ENCODE measurements at places on chromosomes 2 and 18.

DNA sequence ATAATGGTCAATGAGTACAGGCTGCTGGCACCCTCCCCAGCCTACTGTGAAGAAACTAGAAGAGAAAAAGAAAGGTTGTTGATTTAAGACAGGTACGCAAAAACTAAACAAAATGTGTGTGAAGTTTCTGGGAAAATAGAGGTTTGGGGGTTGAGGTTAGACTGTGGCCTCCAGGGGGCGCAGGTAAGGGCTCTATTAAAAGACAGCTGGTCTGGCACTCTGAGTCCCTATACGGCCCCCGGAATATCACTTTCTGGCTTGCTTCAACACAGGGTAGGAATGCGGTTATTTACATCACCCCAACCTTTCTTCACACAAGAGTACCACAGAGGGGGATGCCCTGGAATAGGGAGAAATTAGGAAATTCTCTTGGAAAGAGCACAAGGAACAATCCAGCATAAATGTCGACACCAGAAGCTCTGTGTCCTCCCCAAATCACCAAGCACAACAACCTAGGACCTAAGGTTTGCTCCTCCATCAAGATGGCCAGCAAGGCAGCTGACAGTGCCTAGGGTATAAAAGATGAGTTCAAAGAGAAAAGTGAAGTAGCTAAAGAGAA is 480.8 kb upstream of the KLHL29 start:
- DNase-seq: peak; percentile 12

DNA sequence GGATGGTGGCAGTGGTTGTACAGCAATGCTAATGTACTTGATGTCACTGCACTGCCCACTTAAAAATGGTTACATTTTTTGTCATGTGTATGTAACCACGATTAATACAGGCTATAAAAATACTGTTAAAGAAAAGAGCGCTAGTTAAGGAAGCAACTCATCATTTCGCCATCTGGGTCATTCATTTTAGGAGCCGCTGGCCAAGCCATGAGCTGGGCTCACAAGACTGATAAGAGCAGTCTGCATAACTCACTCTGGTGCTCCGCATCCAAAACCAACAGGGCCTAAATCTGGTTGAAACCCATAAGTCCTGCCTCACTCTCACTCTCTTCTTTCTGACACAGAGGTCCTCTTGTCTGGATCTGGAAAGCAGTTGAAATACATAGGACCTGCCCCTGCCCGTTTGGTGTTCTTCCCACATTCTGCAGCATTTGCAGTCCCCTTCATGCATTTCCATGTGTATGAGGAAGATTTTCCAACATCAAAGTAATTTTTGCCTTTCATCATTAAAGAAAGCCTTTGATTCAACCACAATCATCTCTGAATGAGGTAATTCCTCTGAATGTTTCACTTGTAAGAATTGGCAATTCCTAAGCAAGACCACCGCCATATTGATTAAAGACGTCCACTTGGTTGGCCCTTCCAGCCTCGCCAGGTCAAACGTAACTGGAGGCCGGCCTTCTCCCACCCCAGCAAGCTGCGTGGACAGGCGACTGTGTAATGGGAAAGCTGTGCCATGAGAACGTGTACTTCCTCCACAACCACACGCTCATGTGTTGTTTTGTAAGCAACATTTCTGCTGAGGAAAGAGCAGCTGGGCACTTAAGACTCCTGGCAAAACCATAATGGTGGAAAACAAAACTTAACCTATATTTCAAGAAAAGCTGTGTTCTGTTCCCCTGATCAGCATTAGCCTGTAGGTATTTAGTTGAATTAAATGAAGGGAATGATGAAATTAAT is 112.2 kb downstream of the VAPA start:
- no peak for DNase-seq

- DNase-seq: peak; percentile 48
Measured at GRCh38 chr2:157443795-157444640, at the start of gene CYTIP. CYTIP (minus strand) TSS chr2:157444089; CDS start chr2:157444020, 69 bp downstream.

GRCh38 chr2:196640031-196640548 is 575 bp downstream of the CCDC150 start:
- DNase-seq: peak; percentile 9

DNA sequence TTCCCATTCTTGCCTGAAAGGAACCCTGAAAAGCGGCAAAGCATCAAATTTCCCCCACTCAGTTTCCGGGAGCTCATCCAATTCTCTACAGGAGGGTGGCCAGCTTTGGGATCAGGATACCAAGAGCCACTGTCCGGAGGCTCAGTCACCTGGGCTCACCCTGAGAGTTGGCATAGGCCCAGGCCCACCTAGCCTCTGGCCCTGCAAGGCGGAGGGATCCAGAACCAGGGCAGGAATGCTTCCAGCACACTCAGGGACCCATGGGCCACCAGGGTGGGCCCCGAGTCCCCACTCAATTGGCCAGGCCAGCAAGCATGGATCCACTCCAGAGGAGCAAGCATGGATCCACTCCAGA is 432.9 kb upstream of the MYT1L start:
- no peak for DNase-seq

GRCh38 chr2:25794544-25795276 is 83.6 kb downstream of the ASXL2 start:
- DNase-seq: no peak

- DNase-seq: no peak
Measured at GRCh38 chr18:78583739-78584458, 395.7 kb upstream of the SALL3 start.

GRCh38 chr18:48802543-48803290 is 148.0 kb downstream of the SMAD7 start:
- no peak for DNase-seq

GRCh38 chr2:101277111-101277510 is 24.4 kb downstream of the CNOT11 start:
- DNase-seq: no peak

DNA sequence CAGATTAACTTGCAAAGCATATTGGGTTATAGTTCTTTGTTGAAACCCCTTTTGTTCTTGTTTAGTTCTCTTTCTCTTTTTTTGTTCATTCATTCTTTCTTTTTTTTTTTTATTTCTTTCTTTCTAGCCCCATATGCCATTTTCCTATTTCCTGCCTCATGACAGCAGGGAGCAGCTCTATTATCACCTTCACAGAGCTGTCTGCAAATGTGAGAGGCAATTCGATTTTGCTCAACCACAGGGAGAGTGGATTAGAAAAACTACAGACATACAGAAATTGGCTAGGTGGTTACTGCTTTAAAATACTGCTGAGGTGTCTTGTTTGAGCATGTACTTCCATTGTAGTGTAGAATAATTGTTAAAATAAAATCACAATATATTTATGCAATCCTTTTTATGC is 44.2 kb upstream of the TBR1 start:
- no peak for DNase-seq

- no peak for DNase-seq
Measured at GRCh38 chr2:62196278-62196901, 475 bp downstream of the B3GNT2 start.

- DNase-seq: peak; percentile 41
Measured at GRCh38 chr2:854460-854859, 96.2 kb upstream of the SNTG2 start.

- peak; percentile 70 for DNase-seq
Measured at GRCh38 chr2:27901234-27901633, 10.7 kb downstream of the BABAM2 start.

- no peak for DNase-seq
Measured at GRCh38 chr2:147405651-147406050, 439.2 kb upstream of the ACVR2A start.

DNA sequence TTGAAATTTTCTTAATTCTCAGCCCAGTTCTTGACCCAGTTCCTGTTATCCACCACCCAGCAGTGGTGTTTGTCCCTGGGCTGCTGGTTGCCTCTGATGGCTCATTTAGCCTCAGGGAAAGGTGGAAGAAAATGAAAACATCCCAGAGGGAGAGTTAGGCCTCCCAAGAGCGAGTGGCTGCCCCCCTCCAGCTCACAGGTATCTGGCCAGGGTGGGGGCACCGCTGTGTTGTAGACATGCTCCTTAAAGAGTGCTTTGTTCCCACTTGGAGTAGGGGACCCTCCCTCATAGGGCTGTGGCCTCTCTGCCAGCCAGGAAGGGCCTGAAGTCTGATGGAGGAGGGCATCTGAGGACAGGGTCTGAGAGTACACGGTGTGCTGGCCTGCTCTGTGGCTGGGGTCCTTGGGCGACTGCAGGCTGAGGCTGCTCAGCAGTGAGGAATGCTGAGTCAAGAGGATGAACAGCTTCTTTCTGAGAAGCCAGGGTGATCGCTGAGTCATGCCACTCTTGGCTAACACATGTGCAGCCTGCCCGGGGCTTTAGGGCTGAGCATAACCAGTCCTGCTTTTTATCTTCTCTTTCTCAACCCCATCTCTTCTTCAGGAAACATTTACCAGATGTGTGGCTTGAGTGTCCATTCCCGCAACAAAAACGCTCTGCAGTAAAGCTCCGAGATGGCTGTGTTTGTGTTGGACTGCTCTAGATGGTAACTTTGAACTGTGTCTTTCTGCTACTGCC is 72.3 kb downstream of the IL1R2 start:
- DNase-seq: peak; percentile 95

DNA sequence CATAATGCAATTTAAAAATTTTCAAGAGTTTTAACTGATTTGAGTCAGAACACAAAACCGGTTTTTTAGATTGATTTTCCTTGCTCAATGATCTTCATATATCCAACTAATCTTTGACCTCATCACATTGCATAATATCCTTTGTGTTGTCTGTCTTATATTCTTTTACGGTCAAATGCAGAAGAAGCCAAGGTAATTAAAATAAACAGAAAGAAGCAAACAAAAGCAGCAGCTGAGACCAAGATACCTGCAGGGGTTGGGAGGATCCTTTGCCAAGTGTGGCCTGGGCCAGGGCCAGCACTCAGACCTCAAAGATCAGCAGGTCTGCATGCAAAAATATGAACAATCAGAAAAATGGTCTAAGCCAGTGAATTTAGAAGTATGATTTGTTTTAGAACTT is 428.9 kb upstream of the NETO1 start:
- no peak for DNase-seq

- DNase-seq: no peak
Measured at GRCh38 chr2:226893216-226893615, 57.4 kb downstream of the RHBDD1 start.

- DNase-seq: no peak
Measured at GRCh38 chr18:61360404-61361383, 27.5 kb downstream of the CDH20 start.

DNA sequence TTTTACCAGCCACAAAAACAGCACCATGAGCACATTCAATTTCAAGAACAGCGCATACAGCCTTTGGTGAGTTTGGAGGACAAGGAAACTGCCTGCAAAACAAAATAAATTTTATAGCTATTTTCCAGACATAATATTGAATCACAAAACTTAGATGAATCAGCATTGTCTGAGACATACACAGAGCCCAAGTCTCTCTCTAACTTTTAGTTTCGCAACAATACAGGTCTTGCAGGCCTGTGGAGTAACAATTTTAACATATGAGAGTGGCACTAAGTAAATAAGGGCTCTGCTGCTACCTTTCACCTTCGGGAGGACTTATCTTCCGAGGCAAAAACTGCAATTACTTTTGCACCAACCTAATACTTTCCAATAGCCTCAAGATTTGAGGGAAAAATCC is 56.1 kb upstream of the PEX13 start:
- no peak for DNase-seq

Measured in hematopoietic multipotent progenitor cell treated with erythropoietin and hydrocortisone succinate and interleukin-3 and kit ligand, for 8 days (in vitro differentiated cells).